Activated T-helper 17 cell treated with anti-CD3 and anti-CD28 coated beads, Interleukin-2, amount 50 U/mL, for 72 hours (primary cell): ENCODE measurements at places on chromosomes 5 and 9. TPM values are rescaled to one million over a fixed set of nuclear protein-coding genes. Genes with fewer than 3 reads are reported as not detected.

- peaks cover 13% of the 10 kb centered on the region for H3K27me3 ChIP-seq
- ATAC-seq = no peak
- no peak overlapping the region for H3K27ac ChIP-seq
- no peaks in the 10 kb centered on the region for H3K4me1 ChIP-seq
- H3K36me3 ChIP-seq = no peaks in the 10 kb centered on the region
Observed at GRCh38 chr5:128252756-128253155, 169.2 kb downstream of the SLC12A2 start.

DNA sequence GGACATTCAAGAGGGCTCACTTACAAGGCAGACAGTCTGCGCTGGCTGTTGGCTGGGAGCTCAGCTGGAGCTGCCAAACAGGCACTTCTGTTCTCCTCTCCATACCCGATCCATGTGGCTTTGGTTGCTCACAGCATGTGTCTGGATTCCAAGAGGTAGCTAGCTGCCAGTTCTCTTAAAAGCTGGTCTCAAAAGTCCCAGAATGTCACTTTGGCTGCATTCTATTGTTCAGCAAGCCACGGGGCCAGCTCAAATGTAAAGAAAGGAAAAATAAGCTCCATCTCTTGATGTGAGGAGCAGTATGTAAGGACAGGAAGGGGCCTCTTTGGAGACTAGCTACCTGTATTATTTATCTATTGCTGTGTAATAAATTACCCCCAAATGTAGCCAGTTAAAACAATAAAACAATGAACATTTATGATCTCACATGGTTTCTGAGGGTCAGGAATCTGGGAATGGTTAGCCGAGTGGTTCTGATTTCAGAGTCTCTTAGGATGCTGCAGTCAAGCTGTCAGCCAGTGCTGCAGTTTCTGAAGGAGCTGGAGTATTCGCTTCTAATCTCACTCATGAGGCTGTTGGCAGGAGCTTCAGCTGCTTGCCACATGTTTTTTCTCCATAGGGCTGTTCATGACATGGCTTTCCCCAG, 112.7 kb upstream of the CLINT1 start:
- H3K36me3 ChIP-seq = no peaks in the 10 kb centered on the region
- peaks cover 13% of the 10 kb centered on the region for H3K27me3 ChIP-seq
- no peak overlapping the region for H3K27ac ChIP-seq

GRCh38 chr5:24110004-24110615, 534.7 kb downstream of the CDH10 start:
- no peak overlapping the region for H3K4me3 ChIP-seq
- H3K36me3 ChIP-seq = no peaks in the 10 kb centered on the region
- no peaks in the 10 kb centered on the region for H3K27me3 ChIP-seq
- no peaks in the 10 kb centered on the region for H3K4me1 ChIP-seq

DNA sequence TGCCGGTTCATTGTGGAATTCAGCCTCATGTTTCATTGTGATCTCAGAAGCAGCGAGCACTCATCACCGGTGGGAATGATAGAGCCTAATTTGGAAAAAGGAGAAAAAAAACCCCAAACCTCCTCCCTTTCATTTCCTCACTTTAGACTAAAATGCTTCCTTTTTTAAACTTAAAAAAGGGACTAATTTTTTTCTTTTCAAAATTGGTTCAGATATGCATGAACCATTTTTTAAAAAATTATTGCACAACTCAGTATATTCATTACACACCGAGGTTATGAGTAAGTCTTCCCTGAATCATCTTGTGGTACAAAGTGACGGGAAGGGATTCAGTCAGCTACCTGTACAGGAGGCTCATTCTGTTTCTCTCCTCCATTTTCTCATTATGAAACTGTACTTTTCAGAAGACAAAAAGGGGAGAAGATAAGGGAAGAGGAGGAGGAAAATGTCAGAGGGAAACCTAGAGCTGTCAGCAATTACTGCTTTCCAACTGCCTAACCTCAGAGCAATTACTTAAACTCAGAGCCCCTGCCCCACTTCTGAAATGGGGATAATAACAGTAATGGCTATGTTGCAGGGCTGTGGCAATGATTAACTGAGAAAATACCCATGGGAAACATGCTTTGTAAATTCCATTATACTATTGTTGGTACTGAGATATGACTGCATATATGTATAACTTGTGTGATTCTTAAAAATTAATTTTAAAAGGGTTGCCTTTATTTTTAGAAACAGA, 24.0 kb downstream of the GALNT10 start:
- peak overlapping the region; percentile 77 for H3K4me3 ChIP-seq
- peak; percentile 97 for ATAC-seq
- H3K27me3 ChIP-seq = no peaks in the 10 kb centered on the region
- H3K27ac ChIP-seq = peak overlapping the region; percentile 96
- H3K36me3 ChIP-seq = peaks cover 33% of the 10 kb centered on the region

DNA sequence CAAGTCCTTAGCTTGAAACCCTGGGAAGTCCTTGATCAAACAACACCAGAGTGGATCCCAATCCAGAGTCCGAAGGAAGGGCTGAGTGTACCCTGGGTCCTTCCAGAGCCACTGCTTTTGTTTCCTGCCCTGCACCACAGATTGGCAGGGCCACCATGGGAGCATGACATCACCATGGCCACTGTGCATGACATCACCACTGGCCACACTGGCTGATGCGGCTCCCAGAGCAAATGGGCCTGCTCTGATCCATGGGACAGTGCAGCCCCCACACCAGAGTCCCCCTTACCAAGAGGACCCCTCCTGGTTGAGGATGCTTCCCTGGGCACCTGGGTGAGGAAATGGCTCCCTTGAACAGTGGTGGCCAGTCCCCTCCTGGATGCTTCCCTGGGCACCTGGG, 9.9 kb downstream of the SLC6A3 start:
- no peaks in the 10 kb centered on the region for H3K36me3 ChIP-seq
- no peak for ATAC-seq
- no peaks in the 10 kb centered on the region for H3K4me1 ChIP-seq
- no peak overlapping the region for H3K27ac ChIP-seq
- H3K27me3 ChIP-seq = peaks cover 11% of the 10 kb centered on the region

GRCh38 chr5:173089581-173089980, 33.4 kb downstream of the CREBRF start:
- H3K27me3 ChIP-seq = no peaks in the 10 kb centered on the region
- peaks cover 57% of the 10 kb centered on the region for H3K36me3 ChIP-seq
- H3K27ac ChIP-seq = no peak overlapping the region
- peaks cover 20% of the 10 kb centered on the region for H3K4me1 ChIP-seq

The ACOT12 gene
- total RNA-seq = not detected
